Cortex of kidney (tissue), 1 donor: ENCODE measurements at places on chromosomes 6 and 20.

DNA sequence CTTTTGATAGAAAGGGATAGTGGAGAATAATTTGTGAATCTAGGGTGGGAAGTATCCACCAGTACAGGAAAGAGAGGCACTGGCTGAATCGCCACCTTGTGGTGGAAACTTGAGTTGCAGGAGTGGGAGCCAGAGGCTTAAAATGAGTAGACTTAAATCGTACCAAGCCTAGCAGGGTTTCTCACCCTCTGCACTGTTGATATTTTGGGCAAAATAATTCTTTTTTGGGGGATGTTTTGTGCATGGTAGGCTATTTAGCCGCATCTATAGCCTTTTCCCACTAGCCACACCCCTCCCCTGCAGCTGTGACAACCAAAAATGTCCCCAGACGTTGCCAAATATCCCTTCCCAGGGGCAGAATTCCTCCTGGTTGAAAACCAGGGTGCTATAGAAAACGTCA is 119.1 kb downstream of the DHX35 start:
- DNase-seq, result no peak

- DNase-seq, result no peak
Measured at GRCh38 chr6:35031611-35032529, 109.3 kb downstream of the TCP11 start.

DNA sequence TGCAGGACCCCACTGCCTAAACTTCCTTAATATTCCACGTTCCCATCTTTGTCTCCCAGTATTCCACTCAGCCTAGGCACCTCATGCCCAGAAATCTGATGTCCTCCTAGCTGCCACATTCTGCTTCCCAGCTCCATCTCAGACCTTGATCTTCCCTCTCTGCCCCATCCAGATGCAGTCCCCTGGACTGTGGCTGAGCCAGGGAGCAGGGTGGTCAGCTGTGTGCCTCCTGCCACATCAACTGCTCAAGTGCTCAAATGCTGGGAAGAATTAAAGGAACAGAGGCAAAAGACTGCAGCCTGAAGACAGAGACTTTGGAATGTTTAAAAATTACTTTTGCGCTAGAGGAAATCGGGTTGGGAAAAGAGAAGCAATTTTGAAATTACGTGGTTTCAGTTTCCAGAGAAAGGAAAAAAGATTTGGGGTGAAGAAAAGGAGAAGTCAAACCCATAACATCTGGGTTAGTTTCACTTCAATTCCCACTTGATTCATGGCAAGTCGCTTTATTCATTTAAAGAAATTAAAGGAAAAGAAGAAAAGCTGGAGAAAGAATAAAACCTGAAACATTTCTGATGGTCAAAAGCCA is 704.8 kb downstream of the PTPRT start:
- DNase-seq, result no peak

DNA sequence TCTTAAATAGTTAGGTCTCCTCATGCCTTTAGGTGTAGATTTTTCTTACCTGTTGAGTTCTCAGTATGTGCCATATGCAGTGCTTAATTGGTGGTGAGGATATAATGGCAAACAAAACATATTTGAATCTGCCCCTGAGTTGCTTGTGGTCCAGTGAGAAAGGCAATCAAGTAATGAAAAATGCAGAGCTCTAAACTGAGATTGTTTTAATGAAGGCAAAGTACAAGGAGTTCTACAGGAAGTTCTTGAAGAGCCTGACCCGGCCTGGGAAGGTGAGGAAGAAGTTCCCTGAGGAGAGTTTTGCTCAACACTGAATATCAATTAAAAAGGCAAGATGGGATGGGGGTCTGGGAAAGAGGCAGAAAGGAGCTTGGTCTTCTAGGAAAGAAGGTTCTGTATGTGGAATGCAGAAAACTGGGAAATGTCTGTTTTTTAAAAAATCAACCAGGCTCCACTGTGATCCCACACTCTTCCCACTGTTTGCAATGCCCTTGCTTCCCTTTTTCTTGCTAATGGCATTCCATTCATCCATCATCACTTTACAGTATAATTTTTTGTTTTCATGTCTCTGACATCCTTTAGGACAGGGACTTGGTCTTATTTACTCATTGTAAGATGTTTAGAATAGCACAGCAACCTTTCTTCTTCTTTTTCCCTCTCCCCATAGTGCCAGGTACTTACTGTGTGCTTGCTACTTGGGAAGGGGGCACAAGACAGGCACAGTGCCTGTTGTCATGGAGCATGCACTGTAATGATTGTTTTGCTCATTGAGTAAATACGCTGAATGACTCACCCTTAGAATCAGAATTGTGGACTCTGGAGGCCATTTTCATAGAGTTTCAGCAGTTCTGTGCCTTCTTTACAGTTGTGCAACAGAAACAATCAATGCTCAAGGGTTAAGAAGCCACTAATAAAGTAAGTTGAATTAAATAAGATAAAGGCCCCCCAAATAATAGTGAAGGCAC is 64.3 kb downstream of the ANKS1A start:
- DNase-seq, result no peak

GRCh38 chr6:122569230-122569771 is 40.9 kb upstream of the PKIB start:
- no peak for DNase-seq

DNA sequence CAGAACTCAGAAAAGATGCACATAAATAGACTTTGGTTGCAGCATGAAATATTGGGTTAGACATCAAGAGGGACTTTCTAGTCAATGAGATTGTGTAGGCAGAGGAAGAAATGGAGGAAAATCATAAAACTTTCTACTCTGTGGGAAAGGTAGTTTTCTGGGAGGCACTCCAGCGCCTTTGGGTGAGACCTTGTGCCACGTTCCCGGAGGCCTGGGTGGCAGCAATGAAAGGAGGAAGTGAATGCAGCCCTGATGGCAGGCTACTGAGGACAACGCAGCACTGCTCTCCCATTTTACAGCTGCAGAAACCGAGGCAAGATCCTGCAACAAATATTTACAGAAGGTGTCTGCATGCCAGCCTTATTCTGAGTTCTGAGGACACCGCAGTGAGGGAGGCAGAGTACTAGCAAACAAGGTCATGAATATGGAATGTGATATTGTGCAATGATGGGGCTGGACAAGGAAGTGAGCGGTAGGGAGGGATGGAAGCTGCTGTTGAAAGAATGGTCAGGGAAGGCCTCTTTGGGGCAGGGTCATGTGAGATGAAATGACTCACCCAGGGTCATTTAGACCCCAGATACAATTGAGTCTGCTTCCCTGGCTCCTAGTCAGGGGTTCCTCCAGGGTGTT is 159.1 kb downstream of the TFAP2C start:
- DNase-seq, result no peak

- no peak for DNase-seq
Measured at GRCh38 chr6:10316373-10316721, 98.5 kb downstream of the TFAP2A start.

DNA sequence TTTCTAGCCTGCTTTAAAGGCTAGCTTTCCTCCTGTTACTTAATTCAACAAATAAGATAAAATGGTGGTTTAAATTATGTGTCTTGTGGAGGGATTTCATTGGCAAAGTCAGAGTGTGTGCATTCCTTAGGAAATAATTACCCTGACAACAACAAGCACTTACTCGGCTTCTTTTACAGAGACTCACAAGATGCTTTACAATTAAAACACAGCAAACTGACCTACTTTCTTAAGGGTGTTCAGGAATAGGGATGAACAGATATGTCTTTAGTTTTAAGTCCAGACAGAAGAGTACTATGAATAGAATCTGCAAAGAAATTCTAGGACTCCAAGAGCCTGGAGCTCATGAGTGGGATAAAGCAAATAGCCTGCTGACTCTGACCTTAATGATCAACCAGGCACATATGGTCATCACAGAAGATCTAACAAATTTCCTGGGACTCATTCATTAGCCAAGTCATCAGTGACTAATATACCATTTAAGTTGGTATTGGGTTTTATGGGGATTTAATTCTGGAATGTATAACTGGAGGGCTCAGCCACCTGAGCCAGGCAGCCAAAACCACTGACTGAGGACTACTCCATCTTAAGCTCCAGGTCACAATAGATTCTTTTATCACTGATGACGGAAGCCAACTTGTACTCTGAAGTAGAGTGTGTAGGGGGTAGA is 161.8 kb upstream of the RIMS1 start:
- DNase-seq, result no peak

DNA sequence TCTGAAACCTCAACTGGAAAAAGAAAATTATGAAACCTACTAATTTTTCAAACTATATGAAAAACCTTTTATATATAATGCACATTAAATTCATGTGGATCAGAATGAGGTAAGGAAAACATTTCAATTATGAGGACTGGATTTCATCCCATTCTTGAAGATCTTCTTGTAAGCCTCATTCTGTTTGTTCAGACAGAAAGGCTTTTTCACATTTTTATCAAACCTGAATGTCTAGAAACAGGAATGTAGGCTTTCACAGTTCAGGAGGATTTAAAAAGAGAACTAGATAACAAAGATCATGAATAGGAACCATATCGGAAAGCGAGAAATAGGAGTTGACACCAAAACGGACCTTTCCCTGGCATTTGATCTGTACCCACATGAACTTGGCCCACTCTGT is 192.5 kb upstream of the KCNK16 start:
- no peak for DNase-seq

GRCh38 chr20:37880726-37881591 is 22.0 kb upstream of the VSTM2L start:
- DNase-seq, result no peak

DNA sequence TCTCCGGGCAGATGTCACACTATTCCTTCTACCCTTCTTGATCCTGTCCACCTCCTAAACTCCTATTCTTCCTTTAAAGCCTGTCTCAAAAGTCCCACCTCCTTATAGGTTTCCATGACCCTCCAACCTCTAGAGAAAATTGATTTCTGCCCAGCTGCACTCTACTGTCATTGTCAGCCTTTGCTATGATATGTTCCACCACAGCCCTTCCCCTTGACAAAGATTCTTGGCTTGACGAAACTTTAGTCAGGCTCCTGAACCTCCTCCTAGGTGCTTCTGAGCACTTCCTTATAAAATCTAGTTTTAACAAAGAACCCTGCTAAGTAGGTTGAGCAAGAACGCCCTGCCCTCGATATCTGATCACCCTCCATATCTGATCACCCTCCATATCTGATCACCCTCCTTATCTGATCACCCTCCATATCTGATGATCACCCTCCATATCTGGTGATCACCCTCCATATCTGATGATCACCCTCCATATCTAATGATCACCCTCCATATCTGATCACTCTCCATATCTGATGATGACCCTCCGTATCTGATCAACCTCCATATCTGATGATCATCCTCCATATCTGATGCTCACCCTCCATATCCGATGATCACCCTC is 103.2 kb downstream of the RIN2 start:
- DNase-seq, result no peak

DNA sequence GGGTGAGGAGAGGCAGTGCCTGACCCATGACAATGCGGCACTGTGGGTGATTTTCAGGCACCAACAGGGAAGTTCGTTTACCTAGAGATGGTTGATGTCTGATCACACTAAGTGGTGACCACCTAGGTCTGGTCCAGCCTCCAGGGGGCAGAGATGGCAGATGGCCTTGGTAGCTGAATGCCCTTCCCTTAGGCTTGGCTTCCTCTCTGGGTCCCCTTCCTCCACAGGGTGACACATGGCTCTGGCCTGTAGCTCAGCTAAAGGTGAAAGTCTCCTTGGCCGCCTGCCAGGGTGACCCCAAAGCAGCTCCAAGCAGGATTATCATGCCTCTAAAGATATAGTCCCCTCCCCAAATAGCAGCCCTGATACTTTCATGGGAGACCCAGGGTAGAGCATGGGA is 6.4 kb downstream of the GDAP1L1 start:
- DNase-seq, result no peak

DNA sequence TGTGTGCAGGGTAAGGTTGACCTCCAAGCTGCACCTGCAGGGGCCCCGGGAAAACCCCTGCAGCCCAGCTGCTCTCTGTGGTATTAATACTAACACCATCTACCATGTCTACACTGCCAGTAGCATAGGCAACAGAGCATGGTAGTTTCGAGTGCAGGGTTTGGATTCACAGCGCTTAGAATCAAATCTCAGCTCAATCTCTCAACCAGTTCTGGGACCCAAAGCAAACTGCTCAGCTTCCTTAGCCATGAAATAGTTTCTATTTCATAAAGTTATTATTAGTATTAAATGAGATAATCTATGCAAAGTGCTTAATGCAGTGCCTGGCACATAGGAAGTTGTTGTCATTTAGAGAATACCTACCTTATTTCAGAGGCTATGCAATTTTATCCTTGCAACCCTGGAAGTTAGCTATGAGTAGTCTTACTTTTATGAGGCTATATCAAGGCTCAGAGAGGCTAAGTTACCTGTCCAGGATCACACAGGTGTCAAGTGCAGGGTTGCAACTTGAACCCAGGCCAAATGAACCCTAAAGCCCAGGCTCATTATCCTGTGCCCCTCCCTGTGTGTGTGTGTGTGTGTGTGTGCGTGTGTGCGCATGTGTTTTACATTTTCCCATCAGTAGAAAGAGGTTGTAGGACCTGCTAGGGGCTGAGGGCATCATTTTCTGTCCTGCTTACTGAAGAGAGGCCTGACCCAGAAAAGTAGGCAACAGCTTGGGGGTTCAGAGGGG is 27.6 kb upstream of the MRPS18A start:
- no peak for DNase-seq

DNA sequence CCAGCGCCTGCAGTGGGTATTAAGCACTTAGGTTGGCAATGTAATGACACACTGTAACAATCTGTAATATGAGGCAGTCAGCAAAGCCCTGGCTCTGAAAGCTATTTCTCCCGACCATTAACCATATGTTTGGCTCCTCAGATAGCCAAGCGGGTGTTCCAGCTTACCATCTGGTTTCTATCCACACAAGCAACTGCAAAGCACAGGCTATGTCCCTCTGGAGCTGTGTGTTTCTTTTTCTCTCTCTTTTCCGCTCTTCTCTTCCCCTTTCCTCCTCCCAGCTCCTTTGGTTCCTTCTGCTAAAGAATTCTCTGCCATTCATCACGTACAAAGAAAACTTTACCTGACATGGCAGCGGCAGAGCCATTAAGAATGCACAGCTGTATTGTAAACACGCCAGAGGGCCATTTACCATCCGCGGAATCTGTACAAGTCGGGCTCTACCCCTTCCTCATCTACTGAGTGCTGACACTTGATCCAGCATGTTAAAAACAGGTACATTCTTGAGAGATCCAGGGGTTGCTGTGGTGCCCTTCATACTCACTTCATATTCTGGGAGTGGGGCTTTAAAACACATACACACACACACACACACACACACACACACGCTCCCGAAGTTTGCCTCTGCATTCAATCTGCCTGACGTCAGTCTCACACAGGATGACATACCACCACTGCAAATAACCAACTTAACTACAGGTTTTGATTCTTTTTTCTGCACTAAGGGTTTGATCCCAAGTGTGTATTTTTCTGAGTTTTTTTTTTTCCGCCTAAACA is 77.2 kb downstream of the BACH2 start:
- DNase-seq, result no peak

- DNase-seq, result no peak
Measured at GRCh38 chr20:50125279-50125678, 12.3 kb upstream of the UBE2V1 start.

DNA sequence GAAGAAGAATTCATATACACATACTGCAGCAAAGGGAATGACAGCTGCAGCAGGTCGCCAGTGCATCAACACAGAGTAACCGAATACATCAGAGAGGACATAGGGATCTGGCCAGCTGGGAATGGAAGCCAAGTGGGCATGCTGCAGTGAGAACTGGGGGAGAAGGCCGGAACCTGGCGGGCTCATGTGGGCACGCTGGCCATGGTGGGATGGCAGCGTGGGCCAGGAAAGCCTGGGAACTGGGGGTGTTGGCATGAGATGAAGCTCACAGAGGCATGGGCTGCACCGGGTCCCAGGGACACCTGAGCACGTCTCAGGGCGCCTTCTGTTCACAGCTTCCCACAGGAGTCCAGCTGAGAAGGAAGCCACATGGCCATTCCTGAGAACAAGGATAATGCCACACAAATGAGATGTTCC is 139.5 kb upstream of the AGPAT4 start:
- no peak for DNase-seq

- DNase-seq, result no peak
Measured at GRCh38 chr6:37230104-37230503, 27.5 kb upstream of the TBC1D22B start.
